ENCODE measurements at places on chromosomes 5 and 9.
A peak's percentile ranks its signal among the peaks of the same experiment; 100 is the strongest.

DNA sequence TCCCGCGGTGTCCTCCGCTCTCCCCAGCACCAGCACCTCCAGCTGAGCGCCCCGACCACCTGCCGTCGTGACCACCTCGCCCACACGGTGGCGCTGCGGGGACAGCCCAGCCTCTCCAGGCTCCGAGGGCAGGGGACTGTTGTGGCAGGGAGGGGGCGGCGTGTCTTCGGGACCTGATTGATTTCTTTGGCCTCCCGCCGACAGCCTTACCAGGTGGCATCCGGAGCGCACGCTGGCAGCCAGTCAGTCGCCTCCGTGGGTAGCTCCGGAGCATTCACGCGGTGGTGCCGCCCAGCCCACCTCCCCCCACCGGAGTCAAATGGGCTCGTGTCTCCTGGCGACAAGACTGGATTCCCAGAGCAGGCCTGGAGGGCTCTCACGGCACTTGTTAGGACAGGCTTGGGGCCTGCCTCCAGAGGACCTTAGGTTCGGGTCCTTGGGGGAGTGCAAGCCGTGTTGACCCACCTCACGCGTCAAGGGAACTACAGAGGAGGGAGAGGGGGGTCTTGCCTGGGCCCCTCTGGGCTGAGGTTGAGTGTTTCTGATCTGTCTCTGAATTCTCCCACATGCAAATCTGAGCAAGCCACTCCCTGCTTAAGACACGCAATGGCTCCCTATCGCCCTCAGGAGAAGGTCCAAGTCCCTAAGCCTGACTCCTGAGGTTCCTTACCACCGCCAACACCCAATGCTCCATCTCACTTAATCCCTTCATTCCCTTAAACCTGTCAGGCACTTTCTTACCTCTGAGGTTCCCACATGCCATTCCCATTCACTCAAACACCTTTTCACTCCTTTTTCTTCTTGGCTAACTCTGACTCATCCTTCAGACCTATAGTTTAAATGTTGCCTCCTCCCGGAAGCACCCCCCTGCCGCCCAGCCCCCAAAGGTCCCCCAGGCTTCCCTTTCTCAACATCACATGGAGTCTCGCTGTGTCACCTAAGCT, 51.2 kb upstream of the GGTA1 start:
- DNase-seq: peak; percentile 61

DNA sequence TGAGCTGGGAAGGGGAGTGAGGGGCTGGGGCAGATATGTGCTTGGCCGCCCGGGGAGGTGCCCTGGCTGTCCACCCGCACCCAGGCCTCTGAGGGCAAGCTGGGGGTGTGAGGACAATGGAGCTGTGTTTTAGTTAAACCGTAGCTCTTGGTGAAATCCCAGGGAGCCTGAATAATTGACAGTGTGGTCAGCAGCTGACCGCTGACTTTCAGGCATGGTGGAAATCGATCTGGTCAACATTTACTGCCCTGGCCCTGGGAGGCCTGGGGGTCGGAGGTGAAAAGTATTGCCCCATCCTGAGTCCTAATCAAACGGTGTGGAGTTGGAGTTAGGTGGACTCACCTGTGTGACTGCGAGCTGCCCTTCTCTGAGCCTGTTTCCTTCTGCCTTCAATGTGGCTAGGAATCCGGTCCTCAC, 31.2 kb upstream of the CRB2 start:
- no peak for DNase-seq

DNA sequence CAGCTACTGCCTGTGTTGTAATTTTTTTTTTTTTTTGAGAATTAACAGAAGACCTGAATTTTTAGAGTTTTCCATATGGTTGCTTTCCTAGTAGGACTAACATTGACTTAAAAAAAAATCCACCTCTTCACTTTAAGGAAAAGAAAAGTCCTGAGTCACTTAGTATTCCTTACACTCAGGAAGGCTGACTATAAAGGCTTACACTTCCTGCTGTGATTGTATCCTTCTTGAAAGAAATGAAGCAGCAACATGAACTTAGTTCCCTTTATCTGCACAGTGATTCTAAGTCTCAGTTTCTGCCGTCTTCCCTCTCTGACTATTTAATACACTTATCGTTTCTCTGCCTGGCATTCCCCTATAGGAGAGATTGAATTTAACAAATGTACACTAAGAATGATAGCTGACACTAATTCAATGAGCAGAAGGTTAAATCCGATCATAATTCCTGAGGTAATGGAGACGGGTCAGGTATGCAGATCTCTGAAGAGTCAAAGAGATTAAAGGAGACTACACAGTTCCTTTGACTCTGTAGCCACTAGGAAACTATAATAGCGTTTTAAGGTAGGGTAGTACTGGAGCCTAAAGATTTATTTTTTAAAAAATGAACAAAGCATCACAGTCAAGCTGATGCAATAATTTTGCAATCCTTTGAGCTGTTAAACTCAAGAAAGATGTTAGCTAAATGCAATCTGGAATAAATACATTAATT, 185.1 kb upstream of the ELAVL2 start:
- DNase-seq: no peak

GRCh38 chr5:90916947-90917800, 358.6 kb downstream of the ADGRV1 start:
- DNase-seq: no peak

DNA sequence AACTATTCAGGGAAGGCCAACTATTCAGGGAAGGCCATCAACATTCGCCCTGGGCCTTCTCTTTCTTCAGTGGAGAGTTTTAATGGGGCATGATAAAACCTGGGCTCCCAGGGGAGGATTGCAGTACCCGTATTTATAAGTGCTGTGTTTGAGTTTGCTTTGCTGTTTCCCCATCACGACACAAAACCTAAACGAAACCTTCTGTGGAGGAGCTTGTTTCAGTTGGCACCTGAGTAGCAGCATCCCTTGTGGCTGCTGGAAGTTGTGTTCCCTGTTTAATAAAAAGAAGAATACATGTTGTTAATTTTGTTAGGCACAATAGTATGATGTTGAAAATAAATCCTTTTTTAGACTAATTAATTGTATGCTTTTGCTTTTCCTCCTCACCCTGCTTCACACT, 8.3 kb downstream of the WDR31 start:
- DNase-seq: no peak

DNA sequence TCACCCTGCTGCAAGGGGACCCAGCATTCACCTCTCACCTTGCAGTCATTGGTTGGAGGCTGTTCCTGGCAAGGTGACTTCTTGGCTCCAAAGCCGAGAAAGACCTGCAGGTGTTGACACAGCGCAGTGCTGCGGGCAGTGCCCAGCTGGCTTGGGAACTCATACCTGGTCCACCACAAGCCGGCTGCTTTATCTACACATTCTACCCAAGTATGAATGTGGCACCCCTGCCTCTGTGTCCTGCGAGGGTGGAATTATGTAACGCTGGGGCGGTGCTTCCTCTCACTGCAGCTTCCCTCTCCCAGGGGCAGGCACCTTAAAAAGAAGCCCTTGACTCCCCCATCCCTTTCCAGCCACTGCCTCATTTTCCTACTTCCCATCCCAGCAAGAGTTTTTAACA, 2.5 kb upstream of the ZMYND19 start:
- DNase-seq: no peak

DNA sequence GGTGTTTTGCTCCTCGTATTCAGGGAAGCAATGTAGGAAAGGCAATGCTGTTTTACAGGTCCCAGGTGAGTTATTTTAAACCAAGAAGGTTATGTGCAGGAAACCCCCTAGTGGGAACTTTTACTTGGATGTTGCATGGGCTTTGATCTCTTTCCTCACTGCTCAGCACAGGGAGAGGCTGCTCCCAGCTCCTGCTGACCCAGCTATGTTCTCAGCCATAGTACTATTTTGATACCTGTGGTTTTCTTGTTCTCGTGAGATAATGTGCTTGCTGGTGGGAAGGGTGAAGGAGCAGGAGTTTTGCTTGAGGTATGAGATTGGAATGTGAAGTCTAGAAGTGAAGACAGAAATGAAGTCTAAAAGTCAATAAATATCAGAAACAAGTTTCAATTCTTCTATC, 265.6 kb upstream of the FBXL7 start:
- DNase-seq: no peak

GRCh38 chr9:135244271-135245221, 157.1 kb downstream of the OLFM1 start:
- no peak for DNase-seq
